ENCODE measurements at places on chromosomes 11 and 22.

DNA sequence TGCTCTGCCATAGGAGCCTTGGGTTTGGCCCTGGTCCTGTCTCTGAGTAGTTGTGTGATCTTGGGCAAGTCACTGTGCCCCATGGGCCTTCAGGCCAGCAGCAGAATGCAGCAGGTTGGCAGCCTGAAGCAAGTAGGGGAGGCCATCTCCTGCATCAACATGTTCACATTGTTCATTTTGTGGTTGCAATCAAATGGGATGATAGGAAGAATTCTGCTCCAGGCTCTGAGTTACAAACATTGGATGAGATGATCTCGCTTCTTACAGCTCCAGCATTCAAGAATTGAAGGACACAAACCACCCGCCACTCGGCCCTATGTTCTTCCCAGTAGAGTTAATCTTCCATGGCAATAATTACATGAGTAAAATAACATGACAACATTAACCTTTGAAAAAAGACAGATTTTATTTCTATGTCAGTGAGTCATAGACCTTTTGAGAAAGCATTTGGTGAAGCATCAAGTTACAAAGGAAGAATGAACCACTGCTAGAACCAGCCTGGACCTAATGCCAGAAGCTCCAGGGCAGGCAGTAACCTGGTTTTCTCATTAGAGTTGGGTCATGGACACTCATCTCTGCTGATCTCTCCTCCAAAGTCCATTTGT is 308.3 kb upstream of the NCAM1 start:
- DNase-seq: no peak

DNA sequence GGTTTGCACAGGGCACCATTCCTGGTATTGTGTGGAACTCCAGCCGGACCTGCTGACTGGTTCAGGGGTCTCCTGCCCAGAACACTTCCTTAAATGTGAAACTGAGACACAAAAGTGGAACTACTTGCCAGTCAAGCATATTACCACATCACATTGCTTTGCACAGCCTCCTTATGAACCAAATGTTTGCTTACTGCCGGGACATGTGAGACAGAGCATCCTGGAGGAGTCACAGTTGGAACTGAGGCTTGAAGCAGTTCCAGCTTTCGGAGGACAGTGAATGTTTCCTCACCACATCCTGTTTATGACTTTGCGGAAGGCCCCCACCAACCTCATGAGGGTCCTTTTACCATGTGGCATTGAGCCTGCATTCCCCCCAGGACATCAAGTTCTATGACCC is 105.8 kb upstream of the ARHGAP42 start:
- DNase-seq: no peak

- no peak for DNase-seq
Observed at GRCh38 chr11:75795276-75796090, 19.5 kb upstream of the UVRAG start.

DNA sequence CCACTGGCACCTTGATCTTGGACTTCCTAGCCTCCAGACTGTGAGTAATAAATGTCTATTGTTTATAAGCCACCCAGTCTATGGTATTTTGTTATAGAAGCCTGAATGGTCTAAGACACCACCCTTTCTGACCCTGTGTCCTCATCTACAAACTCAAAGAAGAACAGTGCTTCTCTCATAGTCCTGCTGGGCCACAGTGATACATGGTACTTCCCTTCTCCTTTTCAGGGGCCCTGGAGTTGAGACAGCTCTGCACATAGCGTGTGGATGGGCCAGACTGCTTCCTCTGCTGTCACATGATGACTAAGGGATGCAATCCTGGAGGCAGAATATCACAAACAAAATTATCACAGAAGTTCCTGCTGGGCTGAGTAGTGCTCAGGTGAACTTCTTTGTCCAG is 5.0 kb downstream of the KCNJ11 start:
- DNase-seq: no peak

DNA sequence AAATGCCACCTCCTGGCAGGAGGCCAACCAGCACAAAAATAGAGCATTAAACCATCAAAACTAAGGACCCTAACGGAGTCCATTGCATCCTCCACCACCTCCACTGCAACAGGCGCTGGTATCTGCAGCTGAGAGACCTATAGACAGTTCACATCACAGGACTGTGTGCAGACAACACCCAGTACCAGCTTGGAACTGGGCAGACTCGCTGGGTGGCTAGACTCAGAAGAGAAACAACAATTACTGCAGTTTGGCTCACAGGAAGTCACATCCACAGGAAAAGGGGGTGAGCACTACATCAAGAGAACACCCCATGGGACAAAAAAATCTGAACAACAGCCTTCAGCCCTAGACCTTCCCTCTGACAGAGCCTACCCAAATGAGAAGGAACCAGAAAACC is 11.6 kb upstream of the TMEM45B start:
- DNase-seq: no peak

DNA sequence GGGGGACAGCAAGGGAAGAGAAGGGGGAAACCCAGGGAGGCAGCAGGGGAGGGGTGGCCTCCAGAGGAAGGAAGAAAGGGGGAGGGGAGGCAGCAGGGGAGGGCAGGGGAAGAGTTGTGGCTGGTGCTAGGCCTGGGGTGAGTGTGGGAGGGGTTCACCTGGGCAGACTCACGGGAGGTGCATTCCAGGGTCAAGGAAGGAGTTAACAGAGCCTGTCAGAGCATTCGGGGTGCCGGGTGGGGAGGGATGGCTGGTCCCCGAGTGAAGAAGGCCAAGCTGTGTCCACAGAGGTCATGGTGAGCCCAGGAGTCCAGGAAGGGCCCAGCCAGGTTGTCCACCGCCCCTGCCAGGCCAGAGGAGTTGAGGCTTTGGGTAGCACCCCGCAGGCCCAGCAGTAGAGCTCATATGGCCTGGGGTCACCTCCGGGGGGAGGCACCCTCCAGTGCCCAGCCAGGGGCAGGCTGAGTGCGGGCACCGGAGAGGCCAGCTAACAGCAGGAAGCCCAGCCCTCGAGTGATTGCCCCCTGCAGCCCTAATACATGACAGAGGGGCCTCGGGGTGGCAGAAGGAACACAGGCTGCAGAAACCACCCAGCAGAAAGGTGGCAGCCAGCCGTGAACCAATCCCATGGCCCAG is 31.1 kb upstream of the PPARA start:
- no peak for DNase-seq

GRCh38 chr11:110601936-110602335 is 110.3 kb downstream of the ARHGAP20 start:
- peak; percentile 11 for DNase-seq

GRCh38 chr11:116731097-116731761 is 41.6 kb downstream of the BUD13 start:
- no peak for DNase-seq

- no peak for DNase-seq
Observed at GRCh38 chr11:128965485-128965884, 22.8 kb upstream of the TP53AIP1 start.

DNA sequence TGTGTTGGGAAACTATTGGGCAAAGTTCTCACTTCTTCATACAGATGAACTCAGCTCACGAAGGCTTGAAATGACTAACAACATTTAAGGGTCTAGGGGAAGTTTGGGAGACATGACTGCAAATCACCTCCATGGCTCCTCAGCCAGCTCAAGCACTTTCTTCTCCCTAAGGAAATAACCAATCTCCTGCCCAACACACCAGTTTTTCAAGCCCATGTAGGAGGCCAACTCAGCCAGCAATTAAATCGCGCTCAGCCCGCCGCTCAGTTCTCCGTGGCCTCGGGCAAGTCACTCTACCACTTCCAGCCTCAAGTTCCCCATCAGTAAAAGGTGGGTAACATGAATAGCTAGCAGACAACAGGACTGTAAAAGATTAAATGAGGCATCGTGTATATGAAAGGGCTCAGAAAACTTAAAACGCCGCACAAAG is 796 bp downstream of the POLDIP3 start:
- no peak for DNase-seq

DNA sequence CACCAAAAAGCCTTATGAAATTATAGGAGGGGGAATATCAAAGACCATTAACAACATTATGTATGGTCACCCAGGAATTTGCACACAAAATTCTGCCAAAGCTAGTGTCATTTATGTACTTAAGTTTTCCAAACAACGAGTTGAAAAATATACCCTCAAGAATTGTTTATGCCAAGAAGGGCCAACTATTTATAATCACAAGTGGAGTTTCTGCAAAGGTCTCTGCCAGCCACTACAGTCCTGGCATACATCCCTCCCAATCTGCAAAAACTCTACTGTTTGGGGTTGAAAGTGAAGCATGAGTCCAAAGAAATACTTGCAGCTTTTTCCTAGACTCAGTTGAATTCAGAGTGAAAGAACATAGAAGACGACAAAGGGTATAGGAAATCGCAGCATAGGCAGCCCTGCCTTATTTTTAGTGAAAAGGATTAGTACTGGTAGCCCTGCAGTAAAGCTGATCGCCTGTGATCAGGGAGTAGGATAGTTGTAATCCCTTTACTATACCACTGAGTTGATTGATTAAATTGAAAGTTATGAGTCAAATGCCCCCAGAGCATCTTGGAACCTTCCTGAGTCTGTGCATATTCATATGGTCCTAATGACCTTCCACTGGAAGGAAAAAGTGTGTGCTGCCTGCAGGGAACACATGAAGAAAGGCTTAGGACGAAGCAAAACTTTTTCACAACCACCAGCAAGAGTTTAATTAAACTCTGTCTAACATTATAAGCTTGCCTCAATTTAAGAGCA is 144.0 kb downstream of the SPON1 start:
- DNase-seq: no peak

GRCh38 chr11:63549411-63549810 is 12.8 kb downstream of the PLAAT4 start:
- no peak for DNase-seq

GRCh38 chr22:45602824-45603595 is 68.6 kb upstream of the ATXN10 start:
- DNase-seq: peak; percentile 84

- peak; percentile 26 for DNase-seq
Observed at GRCh38 chr11:48001438-48002021, 21.2 kb downstream of the PTPRJ start.

DNA sequence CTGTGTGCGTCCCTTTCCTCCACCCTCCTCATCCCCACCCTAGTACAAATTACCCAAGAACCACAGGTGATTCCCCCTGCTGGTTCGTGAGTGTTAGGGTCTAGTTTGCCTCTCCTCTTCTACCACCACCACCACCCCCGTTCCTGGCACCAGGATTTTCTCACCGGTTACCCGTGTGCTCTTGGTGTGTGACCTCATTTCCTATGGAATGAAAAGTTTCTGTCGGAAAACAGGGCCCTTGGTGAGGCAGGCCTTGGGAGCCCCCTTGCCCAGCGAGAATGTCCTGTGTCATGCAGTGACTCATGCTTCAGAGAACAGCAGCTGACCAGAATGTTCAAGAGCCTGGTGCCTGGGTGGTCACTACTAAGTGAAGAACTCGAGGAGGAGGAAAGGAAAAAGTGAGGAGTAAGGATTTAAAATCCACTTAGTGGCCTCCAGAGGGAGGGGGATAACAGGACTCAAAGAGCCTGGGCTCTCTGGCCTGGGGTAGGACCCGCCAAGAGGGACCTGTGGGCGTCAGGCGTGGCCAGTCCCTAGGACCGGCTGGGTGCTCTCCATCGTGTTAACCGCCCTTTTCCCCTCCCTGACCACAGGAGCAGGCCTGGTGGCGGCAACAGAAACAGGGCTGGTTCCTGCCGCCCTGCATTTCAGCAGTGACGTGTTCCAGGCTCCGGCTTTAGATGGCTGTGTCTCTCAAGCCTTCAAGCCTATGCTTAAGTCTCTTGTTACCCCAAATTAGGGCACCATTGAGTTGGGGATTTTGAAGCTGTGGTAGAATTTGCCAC is 30.2 kb downstream of the C22orf31 start:
- DNase-seq: no peak

DNA sequence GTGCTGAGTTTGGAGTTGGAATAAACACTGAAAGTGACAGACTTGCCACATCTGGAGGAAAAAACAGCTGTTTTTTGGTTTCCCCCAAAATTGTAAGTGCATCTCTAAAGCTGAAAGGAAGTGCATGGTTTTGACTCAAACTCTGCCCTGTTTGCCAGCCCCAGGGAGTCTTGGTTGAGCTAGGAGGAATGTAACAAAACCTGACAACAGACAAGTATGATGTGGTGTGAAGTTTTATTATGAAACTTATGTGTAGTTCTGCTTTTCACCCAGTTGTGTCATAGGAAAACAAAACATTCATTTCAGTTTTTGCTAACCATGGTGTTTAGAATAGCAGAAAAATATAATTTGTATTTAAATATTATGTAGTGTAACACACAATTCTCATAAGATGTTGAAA is 31.7 kb upstream of the PDE3B start:
- no peak for DNase-seq

DNA sequence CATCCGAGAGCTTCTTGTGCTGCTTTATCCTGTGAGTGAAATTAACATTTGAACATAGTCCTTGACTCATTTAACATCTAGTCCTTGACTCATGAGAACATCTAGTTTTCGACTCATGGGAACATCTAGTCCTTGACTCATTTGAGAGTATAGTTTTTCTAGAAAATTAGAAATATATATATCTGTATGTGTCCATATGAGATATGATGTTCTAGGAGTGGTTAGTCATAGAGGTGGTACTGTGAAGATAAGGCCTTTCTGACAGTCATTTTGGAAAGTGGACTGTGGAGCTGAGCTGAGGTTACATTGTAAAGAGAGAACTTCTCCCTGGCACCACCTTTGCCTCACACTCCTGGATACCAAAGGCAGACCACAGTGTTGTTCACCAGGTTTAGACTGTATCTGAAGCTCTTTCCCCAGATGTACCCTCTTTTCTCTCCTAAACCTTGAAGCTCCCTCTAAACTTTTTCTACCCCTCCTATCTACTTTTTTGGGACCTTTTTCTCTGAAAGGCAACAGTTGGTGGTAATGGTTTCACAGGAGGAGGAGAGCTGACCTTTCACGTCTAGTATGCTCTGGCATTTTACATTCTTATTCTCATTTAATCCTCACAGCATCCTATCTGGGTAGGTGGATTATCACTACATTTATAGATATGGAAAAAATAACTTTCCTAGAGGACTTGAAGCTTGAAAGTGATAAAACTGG is 67.2 kb downstream of the PPP2R1B start:
- no peak for DNase-seq

DNA sequence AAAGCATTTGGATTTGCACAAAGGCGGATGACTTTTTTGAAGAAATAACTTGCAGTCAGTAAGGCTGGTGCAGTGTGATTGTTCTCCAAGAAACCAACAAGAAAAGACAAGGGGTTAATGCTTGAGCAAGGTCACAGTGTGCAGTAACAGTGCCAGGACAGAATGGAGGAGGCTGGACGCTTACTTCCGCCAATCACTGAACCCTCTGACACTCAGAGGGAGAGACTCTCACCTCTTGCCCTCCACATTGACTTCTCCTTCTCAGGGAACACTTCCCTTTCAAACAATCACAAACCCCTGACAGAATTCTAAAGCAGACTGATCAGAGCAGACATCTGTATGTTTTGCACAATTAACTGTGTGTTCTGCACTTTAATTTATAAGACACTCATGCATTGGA is 228.4 kb downstream of the BLID start:
- DNase-seq: no peak

- DNase-seq: no peak
Observed at GRCh38 chr22:29848111-29848510, 10.0 kb upstream of the ASCC2 start.

DNA sequence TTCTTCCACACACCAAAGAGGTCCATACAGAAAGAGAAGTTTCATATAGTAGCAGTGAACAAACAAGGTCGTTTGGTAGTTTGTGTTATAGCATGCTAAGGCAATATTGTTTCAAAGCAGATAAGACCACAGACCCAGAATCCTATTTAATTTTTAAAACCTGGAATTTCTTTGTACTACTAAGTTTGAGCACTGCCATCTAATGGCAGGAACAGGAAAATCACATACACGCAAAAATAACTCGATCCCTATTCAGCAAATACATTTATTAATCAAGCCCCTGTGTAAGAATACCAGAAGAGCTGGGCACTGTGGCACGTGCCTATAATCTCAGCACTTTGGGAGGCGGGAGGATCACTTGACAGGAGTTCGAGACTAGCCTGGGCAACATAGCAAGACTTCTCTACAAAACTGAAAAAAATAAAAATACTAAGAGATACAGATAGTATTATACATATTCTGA is 2.9 kb upstream of the BTBD10 start:
- DNase-seq: peak; percentile 8

All from NCI-H510A treated with DMSO at 0.1 percent for 48 hours (cell line).